ENCODE measurements at places on chromosomes 6 and 20.

- DNase-seq, result no peak
Observed at GRCh38 chr6:121828146-121828886, 392.9 kb downstream of the GJA1 start.

GRCh38 chr6:31811645-31812044 is 3.4 kb downstream of the HSPA1L start:
- DNase-seq, result no peak

DNA sequence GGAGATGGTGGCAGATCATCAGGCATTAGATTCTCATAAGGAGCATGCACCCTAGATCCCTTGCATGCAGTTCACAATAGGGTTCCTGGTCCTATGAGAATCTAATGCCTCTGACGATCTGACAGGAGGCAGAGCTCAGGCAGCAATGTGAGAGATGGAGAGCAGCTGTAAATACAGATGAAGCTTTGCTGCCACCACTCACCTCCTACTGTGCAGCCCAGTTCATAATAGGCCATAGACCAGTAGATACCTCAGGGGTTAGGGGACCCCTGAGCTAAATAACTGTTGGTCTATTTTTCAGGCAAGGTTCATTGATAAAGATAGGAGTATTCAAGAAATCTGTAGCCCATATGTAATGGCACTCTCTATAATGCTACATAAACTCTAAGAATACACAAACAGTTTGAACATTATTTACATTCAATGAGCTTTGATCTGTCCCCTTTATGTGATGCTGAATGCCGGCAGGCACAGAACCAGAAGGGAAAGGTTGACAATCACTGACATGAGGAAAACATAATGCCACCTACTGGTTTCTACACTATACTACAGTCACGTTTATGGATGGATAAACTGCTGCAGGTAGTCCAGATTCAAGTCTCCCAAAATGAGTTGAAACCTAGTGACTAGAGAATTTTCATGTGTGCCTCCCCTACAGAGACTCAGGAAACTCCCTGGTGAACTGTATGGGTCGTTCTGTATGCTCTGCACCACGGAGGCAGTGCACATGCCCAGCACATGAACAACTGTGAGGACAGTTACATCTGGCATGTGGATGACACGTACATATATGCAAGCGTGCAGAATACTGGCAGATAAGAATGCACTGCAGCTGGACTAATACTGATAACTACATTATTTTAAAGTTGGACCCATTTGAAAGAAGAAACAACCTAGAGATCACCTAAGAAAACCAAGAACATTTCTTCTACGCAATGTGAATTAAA is 72.0 kb downstream of the DST start:
- DNase-seq, result peak; percentile 56

GRCh38 chr20:56788671-56789610 is 159.8 kb downstream of the TFAP2C start:
- no peak for DNase-seq

GRCh38 chr6:148005806-148006205 is 336.8 kb upstream of the SASH1 start:
- DNase-seq, result no peak

- DNase-seq, result no peak
Observed at GRCh38 chr6:85113934-85114580, 335.8 kb upstream of the NT5E start.

- DNase-seq, result peak; percentile 38
Observed at GRCh38 chr6:97215157-97215769, 67.8 kb downstream of the MMS22L start.

DNA sequence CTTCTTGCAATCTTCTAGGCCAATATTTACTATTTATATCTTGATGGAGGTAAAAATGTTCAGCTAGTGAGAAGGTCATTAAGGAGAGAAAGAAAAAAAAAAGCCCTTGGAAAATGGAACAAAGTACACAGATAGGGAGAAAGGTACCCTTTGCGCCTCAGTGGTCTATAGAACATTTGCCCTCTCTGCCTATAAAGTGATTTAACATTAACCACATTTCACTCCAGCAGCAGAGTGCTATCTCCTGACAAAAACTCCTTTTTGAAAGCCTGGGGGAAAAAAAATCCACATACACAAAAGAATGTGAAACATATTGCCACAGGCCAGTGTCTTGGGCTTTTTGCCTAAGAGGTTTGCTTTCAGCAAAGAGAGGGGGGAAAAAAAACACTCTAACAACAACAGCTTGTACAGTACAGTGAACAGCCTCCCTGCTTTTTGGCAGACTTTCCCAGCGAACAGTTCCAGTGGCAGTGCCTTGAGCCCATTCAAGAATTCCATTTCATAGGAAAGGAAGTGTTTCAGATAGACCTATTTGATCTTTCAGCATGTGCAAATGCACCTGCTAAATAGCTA is 695 bp downstream of the ARHGAP18 start:
- DNase-seq, result peak; percentile 67

GRCh38 chr6:169890901-169891300 is 139.5 kb downstream of the ERMARD start:
- DNase-seq, result no peak

- no peak for DNase-seq
Observed at GRCh38 chr20:63942250-63942951, 13.8 kb downstream of the UCKL1 start.

DNA sequence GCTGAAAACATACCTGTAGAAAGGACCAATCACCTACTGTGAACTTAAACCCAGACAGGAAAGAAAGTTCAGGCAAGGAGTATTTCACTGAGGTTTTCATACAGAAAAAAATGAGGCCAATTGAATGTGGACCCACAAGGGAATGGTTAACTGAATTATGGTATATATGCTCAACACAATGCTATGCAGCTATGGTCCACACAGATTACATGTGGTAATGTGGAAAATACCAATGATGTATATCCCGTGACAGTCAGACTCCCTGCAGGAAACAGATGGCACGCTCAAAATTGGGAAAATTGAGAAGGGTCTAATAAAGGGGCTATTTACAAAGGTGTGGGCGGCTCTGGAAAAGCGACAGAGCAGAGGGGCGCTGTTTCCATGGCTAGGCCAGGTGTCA is 47.1 kb upstream of the PIM1 start:
- no peak for DNase-seq

DNA sequence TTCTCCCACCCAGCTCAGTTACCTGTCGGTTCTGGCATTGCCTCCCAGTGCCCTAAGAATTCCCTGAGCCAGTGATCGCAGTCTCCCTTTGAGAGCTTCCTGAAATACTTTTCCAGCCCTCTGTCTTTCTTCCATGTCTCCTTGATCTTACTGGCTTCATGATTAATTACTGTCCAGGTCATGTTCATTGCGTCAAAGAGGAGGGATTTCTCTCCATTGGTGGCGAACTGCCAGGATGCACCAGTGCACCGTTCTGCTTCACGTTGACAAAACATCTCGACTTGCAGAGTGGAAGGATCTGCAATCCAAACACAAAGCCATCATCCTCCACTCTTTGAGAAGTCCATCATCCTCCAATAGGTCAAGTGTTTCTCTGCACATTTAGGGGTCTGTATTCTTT is 8.6 kb downstream of the RAET1E start:
- DNase-seq, result no peak

- no peak for DNase-seq
Observed at GRCh38 chr6:158939255-158940159, 60.5 kb downstream of the RSPH3 start.

DNA sequence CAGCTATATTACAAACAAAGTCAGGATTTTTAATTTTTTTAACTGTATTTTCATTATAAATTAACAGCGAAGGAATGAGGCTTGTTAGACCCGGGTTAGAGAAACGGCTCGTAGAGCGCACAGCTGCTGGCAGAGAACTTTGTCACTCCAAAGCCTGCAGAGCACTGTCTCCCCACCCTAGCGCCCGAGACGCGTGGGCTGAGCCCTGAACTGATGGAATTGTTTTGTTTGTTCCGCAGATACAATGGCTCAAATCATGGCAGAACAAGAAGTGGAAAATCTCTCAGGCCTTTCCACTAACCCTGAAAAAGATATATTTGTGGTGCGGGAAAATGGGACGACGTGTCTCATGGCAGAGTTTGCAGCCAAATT is 810 bp downstream of the LAMP5 start:
- no peak for DNase-seq

DNA sequence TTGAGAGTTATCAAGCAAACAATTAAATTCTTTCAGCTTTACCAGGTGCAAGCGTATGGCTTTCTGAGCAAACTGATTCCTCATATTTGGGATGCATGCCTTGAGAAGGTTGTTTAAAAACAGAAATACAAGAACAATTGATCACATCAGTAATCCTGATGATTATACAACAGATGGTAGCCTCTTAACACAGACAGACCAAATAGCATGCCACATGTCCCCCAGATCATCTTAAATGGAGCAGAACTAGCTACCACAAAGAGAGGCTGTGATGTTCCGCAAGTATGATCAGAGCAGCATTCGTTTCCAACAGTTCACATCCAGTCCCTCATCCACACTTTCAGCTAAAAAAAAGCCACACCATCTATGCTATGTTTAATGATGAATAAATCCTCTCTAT is 246.2 kb upstream of the NRSN1 start:
- no peak for DNase-seq

- DNase-seq, result no peak
Observed at GRCh38 chr6:3771407-3772011, 20.0 kb upstream of the PXDC1 start.

DNA sequence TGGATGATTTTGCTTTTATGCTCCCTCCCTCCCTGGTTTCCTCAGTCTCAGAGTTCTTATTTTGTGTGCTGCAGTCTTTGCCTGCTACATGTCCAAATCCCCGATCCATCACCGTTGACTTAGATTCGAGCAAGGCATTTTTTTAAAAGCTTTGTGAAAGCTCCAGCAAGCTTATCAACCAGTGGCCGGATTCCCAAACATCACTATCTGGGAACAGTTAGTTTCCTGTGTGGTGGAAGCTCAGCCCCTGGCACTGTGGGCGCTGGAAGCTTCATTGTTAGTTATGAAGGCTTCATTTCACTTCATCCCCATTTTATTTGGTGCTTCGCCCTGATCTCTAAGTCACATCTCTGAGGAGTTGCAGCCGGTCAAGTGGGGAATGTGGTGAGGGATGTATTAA is 44.7 kb downstream of the DEK start:
- no peak for DNase-seq

- DNase-seq, result no peak
Observed at GRCh38 chr6:53530346-53530745, 14.6 kb downstream of the GCLC start.

DNA sequence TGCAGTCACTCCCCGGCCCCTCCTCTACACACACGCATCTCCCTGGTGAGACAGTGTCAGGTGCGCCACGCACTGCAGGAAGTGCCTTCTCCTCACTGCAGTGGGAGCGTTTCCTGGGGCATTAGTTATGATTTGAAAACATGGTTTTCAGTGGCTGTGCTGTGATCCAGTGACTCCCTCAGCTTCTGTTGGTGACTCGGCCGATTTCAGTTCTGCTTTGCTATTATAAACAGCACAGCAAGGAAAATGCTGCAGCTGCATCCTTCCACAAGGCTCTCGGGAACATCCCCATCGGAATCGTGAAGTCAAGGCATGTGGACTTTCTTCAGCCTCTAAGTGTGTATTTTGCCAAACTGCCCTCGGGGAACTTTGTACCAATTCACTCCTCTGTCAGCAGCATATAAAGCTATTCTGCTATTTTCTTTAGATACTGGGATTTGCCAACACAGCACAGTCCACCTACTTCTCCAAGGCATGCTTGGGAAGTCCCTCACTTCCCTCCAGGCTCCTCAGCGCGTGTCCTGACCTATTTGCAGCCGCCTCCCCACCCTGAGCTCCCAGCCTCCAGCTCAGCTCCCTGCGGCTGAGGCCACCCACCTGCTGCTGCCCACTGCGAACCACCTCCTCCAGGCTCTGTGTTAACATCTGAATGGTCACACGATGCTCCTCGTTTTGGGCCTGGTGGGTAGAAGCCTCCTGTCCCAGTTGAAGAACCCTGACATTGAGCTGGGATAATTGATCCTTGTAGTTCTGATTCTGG is 54.5 kb downstream of the GINS1 start:
- no peak for DNase-seq

- no peak for DNase-seq
Observed at GRCh38 chr20:60565083-60565482, 606.9 kb downstream of the CDH26 start.

DNA sequence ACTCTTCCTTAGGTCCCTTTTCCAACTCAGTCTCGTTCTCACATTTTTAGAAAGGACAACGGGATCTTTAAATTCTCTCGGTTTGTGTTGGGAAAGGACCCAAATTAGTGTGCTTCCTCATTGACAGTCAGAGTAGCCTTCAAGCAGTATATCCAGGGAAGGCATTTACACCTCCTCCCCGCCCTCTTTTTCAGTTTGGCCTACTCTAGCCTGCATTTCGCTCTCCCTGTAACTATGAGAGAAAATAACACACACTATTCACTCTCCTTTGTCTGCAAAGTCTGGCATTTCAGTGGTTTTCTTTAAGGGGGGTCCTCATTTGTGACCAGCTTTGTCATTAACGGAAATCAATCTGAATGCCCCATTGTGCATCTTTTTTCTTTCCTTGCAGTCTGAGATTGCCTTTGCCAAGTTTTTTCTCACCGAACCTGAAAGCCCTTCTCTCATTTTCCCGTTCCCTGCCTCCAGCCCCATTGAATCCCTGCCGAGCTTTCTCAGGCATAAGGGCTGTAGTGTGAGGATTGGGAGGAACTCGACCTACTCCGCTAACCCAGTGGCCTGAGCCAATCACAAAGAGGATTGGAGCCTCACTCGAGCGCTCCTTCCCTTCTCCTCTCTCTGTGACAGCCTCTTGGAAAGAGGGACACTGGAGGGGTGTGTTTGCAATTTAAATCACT is 393 bp upstream of the FABP7 start:
- DNase-seq, result peak; percentile 43

DNA sequence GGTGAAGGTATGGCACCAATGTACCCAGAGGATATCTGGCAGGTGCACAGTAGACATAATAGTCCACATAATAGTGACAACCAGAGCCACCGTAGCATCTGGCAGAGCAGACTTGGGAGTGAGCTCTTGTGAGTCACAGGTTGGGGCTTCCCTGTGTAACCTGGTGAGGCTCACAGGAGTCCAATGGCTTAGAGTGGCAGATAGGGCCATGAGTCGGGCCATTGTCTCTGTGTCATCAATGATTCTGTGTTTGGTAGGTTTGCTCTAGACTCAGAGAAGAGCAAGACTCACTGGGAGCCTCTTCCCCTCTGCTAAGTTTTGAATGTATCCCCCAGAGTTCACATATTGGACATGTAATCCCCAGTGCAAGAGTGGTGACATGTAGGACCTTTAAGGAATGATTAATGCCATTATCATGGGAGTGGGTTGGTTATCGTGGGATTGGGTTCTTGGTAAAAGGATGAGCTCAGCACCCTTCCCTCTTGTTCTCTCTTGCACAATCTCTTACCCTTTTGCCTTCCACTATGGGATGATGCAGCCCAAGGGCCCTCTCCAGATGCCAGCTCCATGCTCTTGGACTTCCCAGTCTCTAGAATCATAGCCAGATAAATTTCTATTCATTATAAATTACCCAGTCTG is 22.6 kb upstream of the SIRPA start:
- no peak for DNase-seq

GRCh38 chr20:7003598-7003997 is 236.1 kb downstream of the BMP2 start:
- no peak for DNase-seq

DNA sequence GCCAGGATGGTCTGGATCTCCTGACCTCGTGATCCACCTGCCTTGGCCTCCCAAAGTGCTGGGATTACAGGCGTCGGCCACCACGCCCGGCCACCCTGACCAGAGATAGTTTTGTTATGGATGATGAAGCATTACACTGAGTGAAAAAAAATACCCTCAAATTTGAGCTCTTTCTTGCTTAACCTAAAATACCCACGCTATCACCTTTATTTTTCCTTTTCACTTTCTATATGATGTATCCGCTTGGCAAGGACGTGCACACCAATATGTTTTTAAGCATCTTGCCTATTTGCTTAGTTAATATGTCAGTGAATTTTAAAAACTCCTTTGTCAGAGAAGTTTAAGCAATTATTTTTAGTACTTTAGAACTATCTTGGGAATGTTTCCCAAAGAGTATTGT is 150.4 kb downstream of the INSM1 start:
- no peak for DNase-seq

Measured in NCI-H146 (cell line).